ENCODE measurements at places on chromosomes 12 and 14.

- no peak for DNase-seq
These were observed 135.6 kb downstream of the ESR2 start for GRCh38 chr14:64158608-64159007.

DNA sequence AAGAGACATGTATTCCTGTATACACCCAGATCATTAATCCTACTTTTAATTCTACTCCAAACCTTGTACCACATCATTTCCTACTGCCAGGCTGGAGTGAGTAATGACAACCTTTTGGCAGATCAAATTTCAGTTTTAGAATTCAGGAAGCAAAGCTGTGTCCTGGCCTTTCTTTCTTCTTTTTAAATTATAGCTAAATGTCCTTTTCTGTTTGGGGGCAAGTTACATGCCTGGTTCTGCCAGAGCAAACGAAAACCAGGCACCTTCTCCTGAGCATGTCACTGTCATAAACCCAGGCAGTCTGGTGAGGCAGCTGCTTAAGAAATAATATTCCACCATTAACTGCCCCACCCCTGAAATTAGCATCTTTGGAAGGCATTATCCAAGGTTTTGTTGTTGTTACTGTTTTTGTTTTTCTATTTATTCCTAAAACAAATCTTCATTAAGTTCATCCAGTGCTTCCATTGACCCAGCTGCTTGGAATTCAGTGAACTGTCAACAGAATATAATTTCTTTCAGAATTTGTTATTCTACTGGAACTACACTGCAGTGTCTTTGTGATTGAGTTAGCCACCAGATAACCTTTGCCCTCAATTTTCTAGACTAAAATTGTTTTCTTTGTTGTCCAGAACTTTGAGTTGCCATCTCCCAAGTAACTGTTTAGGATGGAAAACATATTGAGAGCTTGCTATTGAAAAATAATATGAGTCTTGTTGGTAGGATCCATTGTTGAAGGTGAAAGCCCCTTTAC lies 33.2 kb downstream of the SAMD4A start:
- no peak for DNase-seq

GRCh38 chr12:130933269-130933995 lies 20.3 kb upstream of the ADGRD1 start:
- no peak for DNase-seq

DNA sequence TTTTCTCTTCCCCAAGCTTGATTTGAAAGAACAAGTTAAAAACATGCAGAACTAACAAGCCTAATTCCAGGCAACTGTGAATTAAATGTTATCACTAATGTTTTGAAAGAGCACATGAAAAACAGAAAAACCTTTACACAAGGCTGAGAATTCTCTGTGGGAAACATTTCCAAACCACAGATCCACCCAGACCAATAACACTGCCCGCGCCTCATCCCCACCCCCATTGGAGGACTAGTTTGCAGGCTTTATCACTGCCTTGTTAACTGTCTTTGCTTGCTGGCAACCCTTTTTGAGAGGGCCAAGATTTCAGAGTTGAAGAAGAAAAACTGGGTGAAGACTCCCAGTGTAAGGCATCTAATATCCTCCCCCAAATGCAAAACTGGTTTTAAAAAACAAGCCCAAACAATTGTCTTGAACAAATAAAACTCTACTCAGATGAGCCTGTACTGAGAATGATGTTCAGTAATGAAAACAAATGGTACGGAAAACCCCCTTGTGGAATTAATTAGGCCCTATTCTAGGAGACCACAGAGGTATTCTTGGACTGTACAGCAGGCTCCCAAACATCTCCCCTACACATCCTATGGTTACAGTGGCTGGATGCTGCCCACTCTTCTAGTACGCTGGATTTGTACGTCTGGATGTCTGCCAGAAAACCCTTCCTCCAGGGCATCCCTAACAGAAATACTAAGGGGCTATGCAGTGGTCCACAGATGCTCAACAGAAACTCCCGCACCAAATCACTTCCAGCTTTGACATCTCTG lies 5.8 kb downstream of the MAX start:
- DNase-seq = no peak

DNA sequence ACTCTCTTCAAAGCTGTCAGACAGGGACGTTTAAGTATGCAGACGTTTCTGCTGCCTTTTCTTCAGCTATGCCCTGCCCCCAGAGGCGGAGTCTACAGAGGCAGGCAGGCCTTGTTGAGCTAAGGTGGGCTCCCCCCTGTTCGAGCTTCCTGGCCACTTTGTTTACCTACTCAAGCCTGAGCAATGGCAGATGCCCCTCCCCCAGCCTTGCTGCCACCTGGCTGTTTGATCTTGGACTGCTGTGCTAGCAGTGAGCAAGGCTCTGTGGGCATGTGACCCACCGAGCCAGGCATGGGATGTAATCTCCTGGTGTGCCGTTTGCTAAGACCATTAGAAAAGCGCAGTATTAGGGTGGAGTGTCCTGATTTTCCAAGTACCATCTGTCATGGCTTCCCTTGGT lies 900.4 kb upstream of the MDGA2 start:
- DNase-seq = no peak

GRCh38 chr14:99195602-99196309 lies 76.2 kb downstream of the BCL11B start:
- no peak for DNase-seq

- DNase-seq = no peak
These were observed 11.2 kb upstream of the MAP1LC3B2 start for GRCh38 chr12:116547955-116548501.

DNA sequence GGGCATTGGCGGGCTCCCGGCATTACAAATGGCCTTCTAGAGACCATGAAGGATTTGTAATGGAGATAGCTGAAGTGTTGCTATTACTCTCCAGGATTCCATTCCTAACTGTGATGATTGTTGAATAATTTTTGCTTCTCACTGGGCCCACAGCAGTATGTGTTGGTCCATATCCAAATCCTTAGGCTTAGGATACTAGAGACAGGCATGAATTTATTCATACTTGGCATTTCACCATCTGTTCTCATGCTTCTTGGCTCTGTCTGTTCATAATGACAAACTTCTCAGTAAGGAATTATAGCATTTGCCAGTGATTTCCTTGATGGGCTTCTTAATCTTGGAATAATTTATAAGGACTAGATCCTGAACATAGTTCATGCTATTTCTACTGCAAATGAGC lies 832.9 kb downstream of the C12orf50 start:
- DNase-seq = no peak

- no peak for DNase-seq
These were observed 844 bp downstream of the DPF3 start for GRCh38 chr14:72892879-72893635.

- no peak for DNase-seq
These were observed 5.8 kb downstream of the RAB21 start for GRCh38 chr12:71760471-71760870.

DNA sequence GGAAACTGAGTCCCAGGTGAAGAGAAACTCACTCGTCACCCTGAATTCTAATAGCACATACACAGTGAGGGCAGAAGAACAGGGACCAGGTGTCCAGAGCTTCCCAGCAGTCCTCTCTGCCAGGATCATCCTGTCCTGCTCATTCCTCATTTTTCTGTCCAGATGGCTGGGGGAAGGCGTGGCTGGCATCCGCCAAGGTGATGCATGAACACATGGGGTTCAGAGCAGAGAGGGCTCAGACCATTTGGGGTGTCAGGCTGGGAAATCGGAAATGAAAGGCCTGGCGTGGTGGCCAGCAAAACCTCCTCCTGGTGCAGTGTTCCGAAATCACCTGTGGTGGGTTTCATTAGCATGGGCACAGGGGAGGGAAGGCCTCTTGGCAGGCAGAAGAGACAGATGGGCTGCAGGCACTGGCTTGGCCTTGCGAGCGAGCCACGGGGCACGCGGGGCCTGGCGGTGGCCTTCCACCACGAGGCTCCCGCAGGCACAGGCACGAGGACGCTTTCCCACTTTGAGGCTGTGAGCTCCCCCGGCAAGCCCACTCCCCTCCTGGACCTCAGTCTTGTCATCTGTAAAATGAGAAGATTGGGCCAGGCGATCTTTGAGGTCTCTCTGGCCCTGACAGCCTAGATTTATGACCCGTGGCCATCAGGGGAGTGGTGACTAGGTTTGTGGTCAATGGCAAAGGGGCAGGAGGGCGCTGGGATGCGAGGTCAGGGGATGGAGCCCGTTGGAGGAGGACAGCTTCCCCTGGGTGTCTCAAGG lies 68.5 kb downstream of the TSPAN9 start:
- DNase-seq = no peak

GRCh38 chr14:100187247-100187833 lies 27.9 kb upstream of the DEGS2 start:
- DNase-seq = no peak

DNA sequence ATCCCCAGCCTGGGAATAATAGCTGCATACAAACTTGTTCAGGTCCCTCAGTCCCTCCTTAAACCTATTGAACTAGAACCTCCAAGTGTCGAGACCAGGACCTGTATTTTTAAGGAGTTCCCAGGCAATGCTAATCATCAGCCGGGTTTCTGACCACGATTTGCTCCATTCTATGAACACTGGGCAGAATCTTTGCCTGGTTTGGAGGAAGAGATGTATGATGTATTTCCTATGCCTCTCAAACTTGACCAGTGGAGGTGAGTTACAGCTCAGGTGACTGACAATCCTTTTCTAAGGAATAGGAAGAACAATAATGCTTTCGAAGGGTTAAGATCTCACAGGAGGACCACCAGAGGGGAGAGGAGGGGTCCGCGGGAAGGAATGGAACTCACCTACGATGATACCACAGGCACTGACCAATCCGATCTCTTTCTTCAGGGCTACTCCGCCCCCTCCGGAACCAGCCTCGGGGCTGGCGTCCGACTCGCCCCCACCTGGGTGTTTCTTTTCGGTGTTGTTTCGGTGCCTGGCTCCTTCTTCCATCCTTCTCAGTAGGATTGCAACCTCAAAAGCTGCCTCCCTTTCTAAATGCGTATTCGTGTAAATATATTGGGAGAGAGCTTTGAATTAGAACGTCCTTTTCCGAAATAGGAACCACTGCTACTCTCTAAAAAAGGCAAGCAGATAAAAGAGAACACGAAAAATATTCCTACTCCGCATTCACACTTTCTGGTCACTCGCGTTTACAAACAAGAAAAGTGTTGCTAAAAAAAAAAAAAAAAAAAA lies 895 bp downstream of the SLC7A8 start:
- DNase-seq = peak; percentile 16

GRCh38 chr14:71248194-71248593 lies 340.9 kb downstream of the PCNX1 start:
- DNase-seq = no peak

DNA sequence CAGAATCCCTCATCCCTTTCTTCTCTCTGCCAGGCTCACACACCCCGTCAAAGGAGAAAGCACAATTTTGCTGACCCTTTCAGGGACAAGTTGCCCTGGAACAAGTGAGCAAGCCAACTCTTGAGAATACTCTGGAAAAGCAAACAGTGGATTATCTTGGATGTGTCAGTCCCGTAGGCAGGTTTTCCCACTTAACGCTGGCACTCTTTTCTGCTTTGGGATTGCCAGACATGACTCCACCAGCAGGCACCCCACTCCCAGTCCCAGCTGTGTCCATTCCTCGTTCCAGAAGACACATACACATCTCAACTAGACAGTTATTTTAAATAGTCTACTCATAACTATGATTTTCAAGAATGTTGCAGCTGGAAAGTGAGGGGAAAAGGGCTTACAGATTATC lies 145.5 kb upstream of the CDKN3 start:
- DNase-seq = no peak

- DNase-seq = no peak
These were observed 854.5 kb downstream of the SLC6A15 start for GRCh38 chr12:84058136-84058535.

DNA sequence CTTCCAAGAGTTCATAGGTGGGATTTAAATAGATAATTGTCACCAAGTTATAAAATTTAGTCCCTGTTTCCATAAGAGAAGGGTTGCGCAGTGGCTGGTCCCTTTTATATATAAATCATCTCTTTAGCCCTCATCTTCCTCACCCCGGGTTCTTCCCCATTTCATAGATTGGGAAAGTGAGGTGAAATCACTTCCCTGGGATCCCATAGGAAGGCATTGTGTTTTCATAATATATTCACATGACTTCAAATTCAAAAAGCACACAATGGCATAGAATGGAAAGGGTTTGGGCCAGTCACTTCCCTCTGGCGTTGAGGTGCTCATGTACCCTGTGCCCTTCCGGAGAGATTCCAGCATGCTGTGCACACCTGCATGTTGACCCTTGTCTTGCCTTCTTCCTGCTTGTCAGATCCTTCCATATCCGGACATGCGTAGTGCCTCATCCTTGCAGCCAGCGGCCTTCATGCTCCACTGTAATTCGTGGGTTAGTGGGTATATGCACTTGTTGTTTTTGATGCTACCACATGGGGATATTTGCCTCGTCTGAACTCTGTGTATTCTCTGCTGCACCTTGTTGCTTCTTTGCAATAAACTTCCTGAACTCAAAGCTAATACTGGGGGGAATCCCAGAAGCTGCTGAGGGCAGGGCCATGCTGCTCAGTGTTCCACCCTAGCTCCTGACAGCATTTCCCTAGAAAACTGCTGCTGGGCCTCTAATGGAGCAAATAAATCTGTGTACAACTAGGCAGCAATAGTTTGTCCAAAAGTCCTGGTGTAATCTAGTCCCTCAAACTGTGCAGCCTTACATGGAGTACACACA lies 59.6 kb downstream of the ANAPC7 start:
- DNase-seq = no peak

DNA sequence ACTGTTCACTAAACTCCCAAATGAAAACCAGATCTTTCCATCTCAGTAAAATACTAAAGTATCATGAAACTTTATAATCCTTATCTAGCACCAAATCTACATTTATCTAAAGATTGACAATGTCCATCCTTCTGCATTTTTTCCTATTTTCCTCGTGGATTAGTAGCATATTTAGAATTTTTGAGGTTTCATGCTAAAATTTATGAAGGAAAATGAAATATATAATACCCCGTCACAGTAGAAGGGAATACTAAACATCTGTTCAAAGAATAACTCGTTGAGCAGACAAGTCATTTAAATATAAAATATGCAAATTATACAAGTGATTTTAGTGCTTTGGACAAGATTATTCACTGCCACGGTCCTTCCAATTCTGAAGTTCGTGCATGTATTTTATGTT lies 122.7 kb upstream of the SLCO1C1 start:
- DNase-seq = no peak

GRCh38 chr12:20314328-20314727 lies 54.0 kb upstream of the PDE3A start:
- no peak for DNase-seq

DNA sequence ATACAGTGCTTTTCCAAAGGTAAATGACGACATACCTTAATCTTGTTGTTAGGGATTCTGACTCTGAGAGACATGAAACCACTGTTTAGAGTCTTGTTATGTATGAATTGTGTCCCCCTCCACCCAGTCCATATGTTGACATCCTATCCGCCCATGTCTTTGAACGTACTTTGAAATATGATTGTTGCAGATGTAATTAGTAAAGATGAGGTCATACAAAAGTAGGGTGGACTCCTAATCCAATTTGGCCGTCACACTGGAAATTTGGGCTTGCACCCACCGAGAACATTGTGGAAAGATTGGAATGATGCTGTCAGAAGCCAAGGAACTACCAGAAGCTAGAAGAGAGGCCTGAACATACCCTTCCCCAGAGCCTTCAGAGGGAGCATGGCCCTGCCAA lies 62.2 kb downstream of the RGS6 start:
- DNase-seq = no peak

DNA sequence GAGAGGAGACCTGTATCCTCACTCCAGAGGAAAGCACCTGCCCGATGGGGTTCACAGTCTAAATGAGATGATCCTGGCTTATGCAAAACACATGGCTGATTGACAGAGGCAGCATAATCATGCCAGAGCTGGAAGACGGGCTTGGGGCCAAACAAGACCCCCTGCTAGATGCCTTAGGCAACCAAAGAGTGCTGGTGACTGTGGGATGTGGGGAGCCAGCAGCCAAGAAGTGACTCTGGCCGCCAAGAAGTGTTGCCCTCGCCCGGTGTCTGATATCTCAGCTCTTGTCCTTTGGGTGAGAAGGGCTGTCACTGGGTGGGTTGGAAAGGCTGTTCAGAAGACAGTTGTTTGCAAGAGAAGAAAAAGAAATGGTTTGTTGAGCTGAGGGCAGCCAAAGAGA lies 56.7 kb downstream of the PLEKHG3 start:
- no peak for DNase-seq
